Aorta (tissue), 5 donors: ENCODE measurements at places on chromosomes 7 and 10. TPM values are rescaled to one million over a fixed set of nuclear protein-coding genes. Genes with fewer than 3 reads are reported as not detected.

The TLX1 gene
- polyA plus RNA-seq = not detected

The ASB15 gene
- 0.13 TPM for polyA plus RNA-seq

The RNF133 gene
- 0.46 TPM for polyA plus RNA-seq

The ZNF248 gene
- polyA plus RNA-seq = 11.6 TPM

The SEC31B gene
- polyA plus RNA-seq = 20.0 TPM

The PRRT4 gene
- not detected for polyA plus RNA-seq

The GOLGA7B gene
- polyA plus RNA-seq = 0.13 TPM

The HTR5A gene
- polyA plus RNA-seq = not detected

The SCART1 gene
- not detected for polyA plus RNA-seq

The HPSE2 gene
- 22.0 TPM for polyA plus RNA-seq

The SHH gene
- 0.25 TPM for polyA plus RNA-seq

The AVL9 gene
- 7.0 TPM for polyA plus RNA-seq

The MYO3A gene
- polyA plus RNA-seq = 5.9 TPM

The HOXA11 gene
- polyA plus RNA-seq = 0.13 TPM

The LRRC72 gene
- polyA plus RNA-seq = not detected

The PRLHR gene
- polyA plus RNA-seq = not detected

The DDIT4 gene
- polyA plus RNA-seq = 96.5 TPM

The EXOSC1 gene
- 41.9 TPM for polyA plus RNA-seq

The ADAM12 gene
- not detected for polyA plus RNA-seq

The NKX1-2 gene
- polyA plus RNA-seq = not detected

The PAX2 gene
- not detected for polyA plus RNA-seq

The GSTO2 gene
- 3.5 TPM for polyA plus RNA-seq

The CRTAC1 gene
- 2.9 TPM for polyA plus RNA-seq

The SFTPA1 gene
- 0.59 TPM for polyA plus RNA-seq

The ASB10 gene
- not detected for polyA plus RNA-seq

The CRYGN gene
- 0.56 TPM for polyA plus RNA-seq

The FBXL13 gene
- polyA plus RNA-seq = 1.00 TPM

The R3HCC1L gene
- 9.9 TPM for polyA plus RNA-seq

The HGF gene
- polyA plus RNA-seq = 24.9 TPM

The SLC26A5 gene
- not detected for polyA plus RNA-seq

The AKR1C4 gene
- not detected for polyA plus RNA-seq

The GTPBP10 gene
- polyA plus RNA-seq = 13.2 TPM

The SYCE1 gene
- polyA plus RNA-seq = not detected

The RBM28 gene
- polyA plus RNA-seq = 26.3 TPM

The CFAP58 gene
- polyA plus RNA-seq = 0.67 TPM

The MEPCE gene
- 27.2 TPM for polyA plus RNA-seq

The CLDN12 gene
- 20.4 TPM for polyA plus RNA-seq

The EBF3 gene
- polyA plus RNA-seq = 0.13 TPM

The AZGP1 gene
- 3.5 TPM for polyA plus RNA-seq

The NRAP gene
- 0.88 TPM for polyA plus RNA-seq

The KIF11 gene
- 0.23 TPM for polyA plus RNA-seq

The RPEL1 gene
- polyA plus RNA-seq = not detected

The CUZD1 gene
- 1.5 TPM for polyA plus RNA-seq

The GBX1 gene
- not detected for polyA plus RNA-seq

The CBX3 gene
- 143 TPM for polyA plus RNA-seq

The GTF2IRD1 gene
- polyA plus RNA-seq = 4.8 TPM

The GPR15LG gene
- polyA plus RNA-seq = 1.0 TPM

The STAG3 gene
- 1.7 TPM for polyA plus RNA-seq

The ORAI2 gene
- 3.1 TPM for polyA plus RNA-seq

The FKBP6 gene
- 0.10 TPM for polyA plus RNA-seq

The LBX1 gene
- not detected for polyA plus RNA-seq

The MYL10 gene
- polyA plus RNA-seq = not detected

The FOXP2 gene
- 1.1 TPM for polyA plus RNA-seq

The NUTM2E gene
- not detected for polyA plus RNA-seq
